Stomach (tissue), 19 donors: ENCODE measurements at places on chromosomes 4 and X. TPM values are rescaled to one million over a fixed set of nuclear protein-coding genes. Genes with fewer than 3 reads are reported as not detected.

The RCHY1 gene
- total RNA-seq: 14.2 TPM

The AFF2 gene
- total RNA-seq: 84.0 TPM

DNA sequence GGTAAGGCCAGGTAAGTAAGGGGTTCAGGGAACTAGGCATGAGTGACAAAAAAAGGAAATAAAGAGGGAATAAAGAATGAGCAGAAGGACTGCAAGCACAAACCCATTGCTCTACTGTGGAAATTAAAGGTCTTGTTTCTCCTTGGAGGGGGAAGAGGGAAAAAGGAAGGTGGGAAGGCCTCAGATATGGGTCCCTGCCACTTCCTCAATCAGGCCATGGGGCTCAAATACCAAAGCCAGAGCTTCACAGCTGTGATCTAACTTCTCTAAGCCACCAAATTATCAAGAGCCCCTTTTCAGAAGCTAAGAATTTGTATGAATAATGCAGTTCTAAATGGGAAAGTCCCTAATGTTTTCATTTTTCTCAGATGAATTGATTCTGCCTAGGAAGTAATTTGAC is 4.7 kb downstream of the USP51 start:
- DNase-seq: no peak
- H3K27me3 ChIP-seq: no peaks in the 10 kb centered on the region
- no peaks in the 10 kb centered on the region for H3K36me3 ChIP-seq
- H3K4me3 ChIP-seq: no peak overlapping the region

- H3K27ac ChIP-seq: no peak overlapping the region
- no peak overlapping the region for H3K4me3 ChIP-seq
- H3K36me3 ChIP-seq: no peaks in the 10 kb centered on the region
- no peaks in the 10 kb centered on the region for H3K4me1 ChIP-seq
- no peak for DNase-seq
Observed at GRCh38 chrX:104316739-104317138, 62.0 kb upstream of the ESX1 start.

GRCh38 chr4:67198727-67199126 is 346.6 kb downstream of the CENPC start:
- no peaks in the 10 kb centered on the region for H3K27me3 ChIP-seq
- H3K27ac ChIP-seq: no peak overlapping the region
- no peaks in the 10 kb centered on the region for H3K4me1 ChIP-seq
- DNase-seq: peak; percentile 66
- H3K4me3 ChIP-seq: no peak overlapping the region

The CD38 gene
- total RNA-seq: 4.0 TPM

The KLF8 gene
- total RNA-seq: 15.2 TPM

The EDA2R gene
- not detected for total RNA-seq
